ENCODE measurements at places on chromosomes 7 and 10.

DNA sequence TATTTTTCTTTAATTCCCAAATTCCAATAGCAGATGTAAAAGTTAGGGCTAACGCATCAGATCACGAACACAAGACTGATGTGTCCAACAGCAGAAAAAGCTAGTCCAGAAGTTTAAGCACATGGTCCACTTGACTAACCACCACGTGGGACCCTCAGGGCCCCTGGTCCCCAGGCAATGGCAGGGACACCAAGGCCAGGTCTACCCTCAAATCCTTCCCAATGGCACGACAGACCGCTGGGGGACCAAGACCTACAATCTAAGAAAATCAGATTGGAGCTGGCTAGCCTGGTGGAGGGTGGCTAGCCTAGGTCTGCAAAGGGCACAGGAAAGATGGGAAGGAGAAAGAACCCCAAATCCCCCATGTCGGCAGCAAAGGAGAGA, 1.5 kb downstream of the GIGYF1 start:
- no peak for DNase-seq

DNA sequence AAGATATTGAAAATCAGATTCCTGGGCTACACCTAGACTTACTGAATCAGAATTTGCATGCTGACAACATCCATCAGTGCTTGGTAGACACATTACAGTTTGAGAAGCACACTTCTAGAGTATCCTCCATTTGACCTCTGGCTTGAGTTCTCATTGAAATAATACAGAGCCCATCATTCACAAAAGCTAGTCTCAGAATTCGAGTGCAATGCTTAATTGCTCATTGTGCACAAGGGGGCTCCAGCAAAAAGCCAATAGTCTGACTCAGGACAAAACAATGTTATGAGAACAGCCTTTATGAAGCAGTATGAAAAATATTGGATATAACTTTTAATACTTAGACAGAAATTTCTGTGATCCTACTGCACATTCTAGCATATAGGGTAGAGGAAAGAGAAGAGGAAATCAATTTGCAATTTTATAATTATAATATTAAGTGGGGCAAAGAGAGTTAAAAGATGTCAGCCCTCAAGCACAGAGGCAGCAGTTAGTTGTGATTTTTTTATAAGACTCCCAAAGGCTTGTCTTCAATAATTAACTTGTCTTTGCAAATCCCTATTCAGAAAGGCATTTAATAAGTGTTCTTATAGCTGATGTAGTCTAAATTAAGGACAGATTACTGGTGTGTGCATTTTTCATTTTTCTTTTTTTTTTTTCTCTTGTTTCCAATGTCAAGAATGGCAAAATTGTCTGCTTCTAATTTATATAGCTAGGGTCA, 105.8 kb upstream of the ANK3 start:
- DNase-seq = no peak

DNA sequence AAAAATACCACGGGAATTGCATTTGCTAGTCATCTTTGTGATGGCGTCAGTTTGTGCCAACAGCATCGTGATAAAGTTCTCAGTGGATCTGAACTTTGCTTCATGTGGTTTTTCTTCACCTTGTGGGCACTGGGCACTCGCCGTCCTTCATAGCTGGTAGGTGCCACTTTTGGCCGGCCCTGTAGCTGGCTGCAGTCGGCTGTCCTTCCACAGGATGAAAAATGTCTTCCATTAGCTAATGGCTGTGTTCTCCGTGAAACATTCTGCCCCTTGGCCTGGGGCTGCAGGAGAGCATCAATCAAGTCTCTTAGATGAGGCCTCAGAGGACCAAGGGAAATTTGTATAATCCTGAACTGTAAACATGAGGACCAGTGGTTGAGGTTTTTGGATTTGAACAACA, 145.3 kb downstream of the DYNC1I1 start:
- no peak for DNase-seq

DNA sequence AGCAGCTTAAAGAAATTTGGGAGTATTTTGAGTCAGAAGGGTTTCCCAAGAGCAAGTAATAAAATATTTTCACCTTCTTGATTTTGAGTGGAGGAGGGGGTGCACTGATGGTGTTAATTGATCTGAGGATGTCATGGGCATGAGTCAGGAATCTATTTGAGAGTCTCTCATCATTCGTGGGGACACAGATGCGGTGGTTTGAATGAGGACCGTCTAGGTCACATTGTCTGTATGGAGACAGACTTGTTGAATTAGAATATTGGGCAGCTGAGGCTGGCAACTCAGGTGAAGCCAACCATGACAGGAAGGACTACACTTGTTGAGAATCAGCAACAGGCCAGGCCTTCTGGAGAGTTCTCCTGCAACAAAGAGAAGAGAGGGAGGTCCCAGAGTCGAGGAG, 127.0 kb downstream of the INSYN2A start:
- DNase-seq = no peak

DNA sequence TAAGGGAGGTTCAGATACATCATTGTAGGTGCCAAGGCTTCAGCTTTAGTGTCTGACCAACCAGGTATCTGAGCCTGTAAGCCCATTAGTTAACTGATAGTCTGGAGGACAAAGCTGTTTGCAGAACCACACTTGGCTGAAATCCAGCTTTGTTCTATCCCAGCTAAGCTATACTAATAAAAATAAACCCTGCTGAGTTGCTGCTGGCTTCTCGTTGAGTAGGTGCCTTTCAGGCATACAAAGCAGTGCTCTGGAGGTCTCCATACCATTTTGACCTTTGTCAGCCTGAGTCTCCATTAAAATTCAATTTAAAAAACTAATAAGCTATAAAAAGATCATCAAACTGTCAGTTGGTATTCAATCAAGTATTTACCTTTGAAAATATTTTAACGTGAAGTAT, 22.0 kb downstream of the CDCA7L start:
- no peak for DNase-seq

DNA sequence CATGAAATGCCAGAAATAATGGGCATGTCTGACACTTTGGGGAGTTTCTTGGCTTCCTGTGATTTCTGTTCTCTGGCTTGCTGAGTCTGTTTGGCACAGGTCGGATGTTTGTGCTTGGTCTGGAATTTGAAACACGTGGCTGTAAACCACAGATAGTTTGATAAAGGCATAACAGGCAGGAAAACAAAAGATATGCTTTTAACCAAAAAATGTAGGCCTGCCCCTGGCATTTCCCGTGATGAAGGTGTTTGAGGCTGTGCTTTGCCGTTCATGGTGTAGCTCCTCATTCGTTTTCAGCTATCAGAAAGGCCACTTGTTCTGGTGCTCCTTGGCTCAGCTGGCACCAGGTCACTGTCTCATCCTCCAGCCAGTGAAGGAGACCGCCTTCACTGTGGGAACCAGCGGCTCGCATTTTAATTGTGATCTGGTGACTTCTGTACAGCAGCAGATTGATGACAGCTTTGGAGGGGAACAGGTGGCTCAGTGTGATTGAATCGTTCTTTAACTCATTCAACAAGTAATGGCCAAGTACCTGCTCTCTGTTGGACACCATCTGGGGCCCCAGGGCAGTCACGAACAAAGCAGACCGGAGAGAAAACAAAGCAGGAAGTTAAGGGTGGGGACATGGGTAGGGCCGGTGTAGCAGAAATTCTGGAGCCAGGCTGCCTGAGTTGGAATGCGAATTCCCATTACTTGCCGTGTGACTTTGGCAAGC, 111.5 kb downstream of the CCNY start:
- no peak for DNase-seq

- no peak for DNase-seq
Measured at GRCh38 chr7:36016648-36017047, 136.4 kb upstream of the EEPD1 start.

GRCh38 chr7:112206991-112207592, 597 bp downstream of the ZNF277 start:
- no peak for DNase-seq

GRCh38 chr10:108696792-108697477, 1226.4 kb downstream of the XPNPEP1 start:
- DNase-seq = no peak

DNA sequence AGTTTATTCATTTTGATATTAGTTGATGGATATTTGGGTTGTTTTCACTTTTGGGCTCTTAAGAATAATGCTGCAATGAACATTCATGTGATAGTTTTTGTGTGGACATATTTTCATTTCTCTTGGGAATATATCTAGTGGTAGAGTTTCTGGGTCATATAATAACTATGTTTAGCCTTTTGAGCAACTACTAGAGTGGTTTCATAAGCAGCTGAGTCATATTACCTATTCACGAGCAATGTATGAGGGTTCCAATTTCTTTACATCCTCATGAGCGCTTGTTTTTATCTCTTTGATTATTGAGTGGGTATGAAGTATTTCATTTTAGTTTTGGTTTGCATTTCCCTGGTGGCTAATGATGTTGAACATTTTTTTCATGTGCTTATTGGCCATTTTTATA, 182.6 kb downstream of the PON1 start:
- DNase-seq = no peak

GRCh38 chr7:53485354-53485753, 449.9 kb downstream of the POM121L12 start:
- DNase-seq = no peak

DNA sequence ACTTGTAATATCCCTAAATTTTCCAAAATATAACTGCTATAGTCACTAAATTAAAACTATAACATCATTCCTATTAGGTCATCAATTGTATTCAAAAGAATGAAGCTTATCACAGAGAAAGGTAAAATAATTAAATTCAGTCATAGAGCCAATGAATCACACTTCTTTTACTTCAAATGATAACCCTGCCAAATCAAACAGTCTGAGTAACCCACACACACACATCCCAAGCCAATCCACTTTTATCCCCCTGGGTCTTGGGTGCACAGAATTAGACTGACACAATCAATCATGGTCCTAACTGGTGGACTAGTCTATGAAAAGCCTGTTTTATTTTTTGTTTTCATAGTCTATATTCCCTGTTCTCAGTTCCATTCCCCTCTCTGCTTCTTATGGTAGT, 25.6 kb downstream of the CTNNA3 start:
- no peak for DNase-seq

DNA sequence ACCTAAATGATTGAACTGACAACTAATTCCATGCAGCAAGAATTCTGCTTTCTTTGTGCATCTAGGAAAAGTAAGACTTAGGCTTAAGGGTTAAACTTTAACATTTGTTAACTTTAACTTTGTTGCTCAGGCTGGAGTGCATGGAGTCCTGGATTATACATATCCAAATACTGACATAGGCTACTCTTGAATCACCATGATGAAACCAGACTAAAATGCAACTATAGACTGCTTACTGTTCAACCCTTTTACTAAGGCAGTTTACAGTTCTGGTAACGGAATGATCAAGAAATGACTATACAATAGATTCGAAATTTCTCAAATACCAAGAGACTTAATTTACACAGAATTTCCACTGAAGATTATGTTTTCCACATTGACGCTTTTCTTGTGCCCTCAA, 52.0 kb downstream of the PUS7 start:
- DNase-seq = no peak

GRCh38 chr10:119625570-119626280, 25.5 kb upstream of the BAG3 start:
- DNase-seq = no peak

- DNase-seq = no peak
Measured at GRCh38 chr10:75723319-75723980, 292.0 kb downstream of the LRMDA start.

DNA sequence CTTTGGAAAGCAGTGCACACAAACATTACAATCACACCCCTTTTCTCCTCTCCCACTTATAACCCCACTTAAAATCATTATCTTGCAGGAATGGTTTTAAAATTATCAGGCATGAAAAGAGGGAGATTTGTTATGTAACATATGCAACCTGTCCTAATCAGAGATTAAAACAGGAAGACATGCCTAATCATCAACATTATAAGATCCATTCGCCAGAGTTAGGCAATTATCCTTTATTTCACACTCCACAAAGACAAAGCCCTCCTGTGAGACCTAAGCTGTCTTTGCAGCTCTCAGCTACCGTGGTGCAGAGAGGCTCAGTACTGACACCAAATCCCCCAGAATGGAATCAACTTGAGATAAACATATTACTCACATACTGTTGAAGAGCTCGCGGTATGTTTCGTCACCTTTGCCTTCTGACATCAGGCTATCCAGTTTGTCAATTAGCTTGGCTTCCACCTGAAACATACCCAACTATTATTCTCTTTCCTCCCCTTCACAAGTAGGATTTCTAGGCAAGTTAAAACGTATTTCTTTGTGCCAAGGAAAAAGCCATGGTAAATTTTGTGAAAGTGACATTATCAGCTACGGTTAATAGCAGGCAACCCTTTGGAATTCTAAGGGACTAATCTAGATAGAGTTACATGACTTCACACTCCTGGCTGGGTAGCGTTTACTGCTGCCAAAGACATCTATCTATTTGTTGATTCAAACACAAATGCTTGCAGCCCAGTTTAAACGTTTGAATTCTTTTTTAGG, 226.2 kb upstream of the IMMP2L start:
- DNase-seq = no peak

DNA sequence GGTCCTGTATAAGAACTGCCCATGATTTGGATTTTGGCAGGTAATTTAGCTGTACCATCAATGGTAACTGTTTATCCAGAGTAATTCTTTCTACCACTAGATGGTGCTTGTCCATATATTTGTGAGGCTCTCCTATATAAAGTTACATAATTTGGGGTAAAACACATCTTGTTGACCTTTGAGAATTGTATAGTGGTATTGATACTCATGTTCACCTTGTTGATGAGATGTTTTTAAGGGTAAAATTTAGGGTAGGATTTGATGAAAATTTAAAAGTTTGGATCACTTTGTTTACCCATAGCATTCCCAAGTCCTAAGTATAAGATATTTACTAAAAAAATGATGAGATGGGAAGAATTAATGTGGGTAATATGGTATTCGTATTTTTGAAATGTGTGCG, 31.6 kb downstream of the ST7 start:
- DNase-seq = no peak

DNA sequence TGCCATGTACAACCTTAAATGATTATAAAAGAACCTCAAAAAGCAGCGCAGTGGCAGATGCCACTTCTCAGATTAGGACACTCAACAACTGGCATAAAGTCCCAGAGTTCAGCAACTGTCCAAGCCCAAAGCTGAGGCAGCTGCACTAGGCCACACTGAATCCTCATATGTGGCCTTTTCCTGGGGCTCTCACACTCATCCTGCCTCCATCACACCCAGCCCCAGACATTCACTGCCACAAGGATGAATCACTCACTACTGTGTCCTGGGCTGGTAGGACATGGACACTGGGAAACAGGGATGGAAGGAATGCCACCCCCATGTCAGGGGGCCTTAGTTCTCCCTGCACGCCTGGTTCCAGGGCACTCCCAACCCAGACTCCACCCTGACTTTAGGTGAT, 547.7 kb downstream of the TNS3 start:
- no peak for DNase-seq

- DNase-seq = no peak
Measured at GRCh38 chr7:75921479-75921878, 6.5 kb downstream of the POR start.

DNA sequence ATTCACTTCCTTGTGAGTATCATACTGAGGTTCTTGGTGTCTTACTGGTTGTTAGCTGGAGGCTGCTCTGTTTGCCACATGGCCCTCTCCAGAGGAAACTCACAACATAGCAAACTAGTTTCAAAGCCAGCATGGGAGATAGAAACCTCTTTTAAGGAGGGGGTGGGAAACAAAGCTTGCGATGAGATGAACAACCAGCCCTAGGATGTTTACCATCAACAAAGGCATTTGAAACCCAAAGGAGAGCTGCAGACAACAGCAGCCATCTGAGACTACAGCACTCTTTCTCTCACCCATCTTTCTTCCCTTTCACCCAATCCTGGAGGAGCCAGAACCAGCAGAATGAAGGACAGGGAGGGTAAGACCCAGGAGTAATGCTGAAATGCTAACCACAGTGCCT, 182.1 kb downstream of the NEBL start:
- DNase-seq = no peak

GRCh38 chr10:113491967-113492565, 60.8 kb upstream of the HABP2 start:
- DNase-seq = no peak

Measured in esophagus squamous epithelium (tissue), 5 donors.